Daoy (cell line): ENCODE measurements at places on chromosomes 1 and 21. TPM values are rescaled to one million over a fixed set of nuclear protein-coding genes. Genes with fewer than 3 reads are reported as not detected.

Gene PPM1J
- 0.06 TPM in 1 of 2 replicates, not detected in the other for total RNA-seq

Gene OR2L2
- 0.06 TPM in 1 of 2 replicates, not detected in the other for total RNA-seq

Gene ARMH1
- total RNA-seq, result not detected in 2 replicates

Gene AHDC1
- 3.8 and 4.7 TPM in 2 replicates for total RNA-seq

Gene RCOR3
- total RNA-seq, result 8.1 and 24.0 TPM in 2 replicates

Gene TBX15
- 5.1 and 7.4 TPM in 2 replicates for total RNA-seq

Gene CELA2A
- total RNA-seq, result not detected in 2 replicates

Gene DAB1
- total RNA-seq, result not detected in 2 replicates

Gene ROR1
- 13.2 and 17.4 TPM in 2 replicates for total RNA-seq

GRCh38 chr21:41090981-41091380 is 77.0 kb upstream of the BACE2 start:
- DNase-seq, result no peak

DNA sequence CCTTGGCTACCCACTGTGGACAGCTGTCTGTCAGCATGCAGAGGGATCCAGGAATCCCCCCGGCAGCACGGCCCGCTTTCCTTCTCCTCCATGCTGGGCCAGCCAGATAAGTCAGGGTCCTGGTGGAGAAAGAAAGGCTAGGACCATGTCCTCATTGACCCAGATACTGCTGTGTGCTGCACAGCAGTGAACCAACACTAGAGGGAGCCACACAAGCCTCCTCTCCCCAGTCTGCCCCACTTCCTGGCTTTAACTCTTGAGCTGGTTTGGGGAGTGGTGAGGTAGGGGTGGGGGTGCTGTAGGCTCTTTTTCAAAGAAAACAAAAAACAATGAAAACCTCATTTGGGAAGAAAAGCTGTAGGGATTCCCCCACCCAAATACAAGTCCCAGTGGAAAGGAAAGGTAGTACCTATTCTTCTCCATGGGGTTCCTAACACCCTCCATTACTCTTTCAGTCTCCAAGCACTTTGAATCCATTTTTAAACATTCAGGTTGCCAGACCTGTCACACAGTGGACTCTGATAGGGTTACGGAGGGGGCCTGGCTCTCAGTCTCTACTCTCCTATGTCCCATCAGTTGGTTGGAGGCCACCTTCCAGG is 84.9 kb upstream of the CD1D start:
- DNase-seq, result peak; percentile 37

GRCh38 chr1:119987112-119987511 is 82.3 kb downstream of the NOTCH2 start:
- peak; percentile 92 for DNase-seq

DNA sequence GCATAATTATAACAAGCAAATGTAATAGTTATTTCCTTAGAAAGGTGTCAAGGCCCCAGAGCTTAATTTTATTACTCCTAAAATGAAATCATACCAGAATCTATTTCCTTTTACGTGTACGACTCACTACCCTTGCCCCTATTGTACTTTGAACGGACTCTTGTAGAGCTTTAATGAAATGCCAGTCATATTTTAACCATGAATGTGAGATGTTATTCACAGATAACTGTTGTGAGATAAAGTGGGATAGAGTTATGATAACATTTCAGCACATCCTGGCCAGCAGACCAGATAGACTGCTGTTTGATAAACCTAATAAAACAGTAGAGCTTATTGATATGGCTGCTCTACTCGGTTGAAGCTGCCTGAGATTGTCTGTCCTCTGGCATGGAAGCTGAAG is 500.8 kb upstream of the PBX1 start:
- DNase-seq, result no peak

DNA sequence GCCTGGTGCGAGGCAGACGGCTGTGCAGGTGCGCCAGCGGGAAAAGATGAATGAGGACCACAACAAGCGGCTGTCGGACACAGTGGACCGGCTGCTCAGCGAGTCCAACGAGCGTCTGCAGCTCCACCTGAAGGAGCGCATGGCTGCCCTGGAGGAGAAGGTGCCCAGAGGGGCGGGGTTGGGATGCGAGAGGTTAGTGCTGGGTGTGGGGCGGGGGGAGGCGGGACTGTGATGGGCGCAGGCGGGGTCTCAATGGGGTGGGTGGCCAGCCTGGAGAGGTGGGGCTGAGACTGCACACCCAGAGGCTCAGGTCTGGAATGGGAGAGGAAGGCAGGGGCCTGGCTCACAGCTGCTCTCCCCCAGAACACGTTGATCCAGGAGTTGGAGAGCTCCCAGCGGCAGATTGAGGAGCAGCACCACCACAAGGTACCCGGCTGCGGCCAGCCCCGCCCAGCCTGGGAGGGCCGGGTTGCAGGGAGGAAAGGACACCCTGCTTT is 22.3 kb downstream of the PPFIA4 start:
- no peak for DNase-seq

DNA sequence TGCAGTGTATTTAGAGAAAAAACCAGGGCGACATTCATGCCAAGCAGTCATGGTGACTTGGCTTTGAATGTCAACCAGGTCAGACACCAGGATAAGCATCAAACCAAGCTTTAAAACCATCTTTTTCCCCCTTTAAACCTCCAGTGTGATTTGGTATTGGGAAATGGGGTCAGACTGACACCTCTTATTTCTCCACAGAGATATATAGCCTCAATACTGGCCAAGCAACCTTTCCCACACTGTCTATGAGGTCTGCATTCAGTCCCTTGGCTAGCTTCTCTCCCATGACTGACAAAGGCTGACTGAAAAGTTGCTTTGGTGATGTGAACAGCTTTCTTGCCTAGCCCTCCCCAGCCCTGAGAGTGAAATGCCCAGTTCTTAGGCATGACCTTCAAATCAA is 21.7 kb downstream of the GPR3 start:
- DNase-seq, result no peak

DNA sequence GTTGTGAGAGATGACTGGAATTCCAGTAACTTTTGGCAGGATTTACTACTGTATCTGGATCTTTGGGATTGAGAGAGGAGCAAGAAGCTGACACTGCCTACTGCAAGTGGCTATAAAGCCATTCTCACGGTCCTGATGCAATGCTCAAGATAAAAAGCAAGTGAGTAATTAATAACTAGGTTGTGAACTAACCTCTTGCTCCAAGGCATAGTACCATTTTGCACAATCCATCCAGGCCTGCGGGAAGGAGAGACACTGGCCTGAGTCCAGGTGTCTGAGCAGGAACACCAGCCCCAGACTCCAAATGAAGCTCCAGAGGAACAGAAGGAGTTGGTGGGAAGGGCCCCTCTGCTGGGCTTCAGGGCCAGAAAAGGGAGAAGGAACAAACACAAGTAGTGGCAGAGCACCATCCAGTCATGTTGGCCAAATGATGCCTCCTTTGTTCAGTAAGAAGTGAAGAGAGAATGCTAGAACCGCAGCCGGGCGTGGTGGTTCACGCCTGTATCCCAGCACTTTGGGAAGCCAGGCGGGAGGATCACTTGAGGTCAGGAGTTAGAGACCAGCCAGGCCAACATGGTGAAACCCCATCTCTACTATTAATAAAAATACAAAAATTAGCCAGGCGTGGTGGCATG is 9.9 kb upstream of the SLC45A3 start:
- DNase-seq, result no peak

GRCh38 chr1:212531796-212532195 is 76.8 kb upstream of the ATF3 start:
- DNase-seq, result no peak

GRCh38 chr1:224874775-224875174 is 54.7 kb upstream of the DNAH14 start:
- DNase-seq, result no peak

- peak; percentile 77 for DNase-seq
These were observed 13.4 kb upstream of the NOS1AP start for GRCh38 chr1:162056043-162056442.

- no peak for DNase-seq
These were observed 9.8 kb upstream of the PGLYRP3 start for GRCh38 chr1:153322568-153322967.

- DNase-seq, result no peak
These were observed 35.0 kb downstream of the CTTNBP2NL start for GRCh38 chr1:112431038-112431437.

- peak; percentile 19 for DNase-seq
These were observed 51.3 kb downstream of the PCNX2 start for GRCh38 chr1:233244183-233244582.

DNA sequence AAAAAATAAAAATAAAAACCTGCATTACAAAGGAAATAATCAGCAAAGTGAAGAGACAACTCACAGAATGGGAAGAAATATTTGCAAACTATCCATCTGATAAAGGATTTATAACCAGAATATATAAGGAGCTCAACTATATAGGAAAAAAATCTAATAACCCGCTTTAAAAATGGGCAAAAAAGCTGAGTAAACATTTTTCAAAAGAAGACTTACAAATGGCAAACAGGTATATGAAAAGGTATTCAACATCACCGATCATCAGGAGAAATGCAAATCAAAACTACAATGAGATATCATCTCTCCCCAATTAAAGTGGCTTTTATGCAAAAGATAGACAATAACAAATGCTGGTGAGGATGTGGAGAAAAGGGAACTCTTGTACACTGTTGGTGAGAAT is 3.8 kb upstream of the GNG5 start:
- DNase-seq, result no peak

DNA sequence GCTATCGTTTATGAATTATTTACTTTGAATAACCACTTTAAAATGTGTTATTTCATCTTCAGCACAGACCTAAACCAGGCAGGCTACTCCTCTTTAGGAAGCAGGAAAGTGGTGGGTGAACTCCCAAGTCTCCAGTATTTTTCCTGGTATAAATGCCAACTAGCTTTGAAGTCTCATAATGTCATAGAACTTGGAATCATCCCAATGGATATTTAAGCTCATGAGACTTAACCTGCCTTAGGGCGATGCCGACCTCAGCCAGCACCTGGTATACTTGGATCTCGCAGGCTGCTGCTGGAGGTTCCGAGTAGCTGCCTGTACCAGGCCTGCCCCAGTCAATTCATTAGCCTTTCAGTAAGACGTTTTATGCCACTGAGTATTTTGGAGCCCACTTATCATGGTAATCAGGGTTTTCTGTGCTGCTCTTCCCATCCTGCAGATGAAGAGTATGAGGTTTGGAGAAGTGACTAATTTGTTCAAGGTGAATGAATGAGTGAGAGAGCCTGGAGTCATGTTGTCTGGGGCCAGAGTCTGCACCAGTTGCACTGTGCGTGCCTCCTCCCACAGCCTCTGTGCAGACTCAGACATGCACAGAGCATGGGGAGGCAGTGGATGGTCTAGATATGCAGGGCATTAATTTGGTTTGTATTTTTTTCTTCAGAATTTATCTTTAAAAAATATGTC is 34.9 kb downstream of the VANGL1 start:
- DNase-seq, result peak; percentile 69

GRCh38 chr1:230498704-230499103 is 72.6 kb upstream of the PGBD5 start:
- DNase-seq, result no peak

GRCh38 chr1:53011175-53011574 is 50.8 kb upstream of the PODN start:
- no peak for DNase-seq
